ENCODE measurements at places on chromosomes 7 and 10. TPM values are rescaled to one million over a fixed set of nuclear protein-coding genes. Genes with fewer than 3 reads are reported as not detected.

Gene GPR37
- 0.07 TPM for total RNA-seq

- H3K4me3 ChIP-seq, result no peak overlapping the region
- H3K36me3 ChIP-seq, result no peaks in the 10 kb centered on the region
- no peak overlapping the region for H3K27ac ChIP-seq
- no peak for DNase-seq
- no peaks in the 10 kb centered on the region for H3K4me1 ChIP-seq
These were observed 155.2 kb upstream of the PPP2R2D start for GRCh38 chr10:131745591-131745990.

GRCh38 chr10:28479425-28479865 is 53.5 kb upstream of the WAC start:
- H3K27ac ChIP-seq, result no peak overlapping the region
- no peak for DNase-seq
- H3K4me3 ChIP-seq, result no peak overlapping the region
- no peaks in the 10 kb centered on the region for H3K4me1 ChIP-seq

GRCh38 chr7:44277851-44278250 is 47.5 kb downstream of the CAMK2B start:
- H3K4me3 ChIP-seq, result no peak overlapping the region
- peaks cover 3% of the 10 kb centered on the region for H3K4me1 ChIP-seq
- H3K27ac ChIP-seq, result no peak overlapping the region
- no peak for DNase-seq

Gene SNCG
- total RNA-seq, result not detected

Gene GDF10
- total RNA-seq, result 0.50 TPM

Gene ZCCHC24
- total RNA-seq, result 1.00 TPM

DNA sequence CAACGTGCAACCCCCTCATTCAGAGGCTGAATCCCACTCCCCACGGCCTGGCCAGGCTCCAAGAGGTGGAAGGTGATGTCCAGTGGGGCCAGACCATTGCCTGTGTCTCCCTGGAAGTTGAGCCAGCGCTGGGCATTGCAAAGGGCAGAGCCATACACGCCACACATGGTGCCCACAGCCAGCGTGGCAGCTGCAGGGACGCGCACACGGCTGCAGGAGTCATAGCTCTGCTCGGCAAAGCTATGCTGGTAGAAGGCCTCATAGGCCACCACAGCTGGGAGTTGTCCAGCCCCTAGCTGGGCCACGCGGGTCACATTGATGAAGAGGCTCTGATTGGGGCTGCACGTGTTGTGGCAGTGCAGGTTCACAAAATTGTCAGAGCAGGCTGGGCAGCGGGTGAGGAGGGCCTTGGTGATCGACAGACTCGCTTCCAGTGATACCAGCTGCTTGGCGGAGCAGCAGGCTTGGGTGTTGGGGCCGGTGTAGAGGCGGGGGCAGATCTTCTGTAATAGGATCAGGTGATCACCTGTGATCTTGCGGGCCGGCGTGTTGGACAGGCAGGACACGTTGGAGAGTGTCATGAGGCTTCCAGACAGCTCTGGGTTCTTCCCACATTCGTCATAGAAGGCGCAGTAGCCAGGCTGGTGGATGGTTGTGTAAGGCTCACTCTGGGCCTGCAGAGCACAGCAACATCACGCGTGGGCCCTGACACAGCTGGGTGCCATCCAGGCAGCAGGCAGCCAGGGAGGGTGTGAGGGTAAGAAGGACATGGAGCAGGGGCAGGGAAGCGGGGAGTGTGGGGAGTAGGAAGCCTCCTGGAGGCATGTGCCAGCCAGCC is 1.2 kb downstream of the NPC1L1 start:
- H3K4me3 ChIP-seq, result no peak overlapping the region
- H3K27ac ChIP-seq, result no peak overlapping the region
- no peak for DNase-seq

DNA sequence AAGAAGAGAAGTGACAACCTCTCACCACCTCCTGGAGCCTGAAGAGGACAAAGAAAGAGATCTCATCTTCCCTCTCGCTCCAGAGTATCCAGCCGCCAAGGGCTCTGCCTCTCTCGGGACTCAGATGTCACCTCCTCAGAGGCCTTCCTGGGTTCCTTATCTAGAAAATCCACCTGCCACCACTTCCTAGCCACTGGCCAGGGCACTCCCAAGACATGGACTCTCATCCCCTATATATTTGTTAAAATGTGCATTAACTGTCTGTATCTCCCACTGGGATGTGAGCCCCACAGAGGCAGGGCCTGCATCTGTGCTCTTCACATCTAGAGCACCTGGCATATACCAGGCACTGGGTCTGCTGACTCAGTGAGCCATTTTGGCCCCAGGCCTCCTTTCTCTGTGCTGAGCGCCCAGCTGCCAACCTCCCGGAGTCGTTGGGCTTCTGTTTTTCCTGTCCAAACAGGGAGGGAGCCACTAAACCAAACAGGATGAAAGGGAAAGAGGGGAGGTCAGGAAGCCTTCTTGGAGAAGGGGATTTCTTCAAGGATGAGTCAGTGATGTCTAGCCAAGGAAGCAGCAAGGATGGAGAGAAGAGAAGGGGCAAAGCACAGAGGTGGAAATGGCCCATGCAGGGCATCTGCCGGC is 58.9 kb downstream of the KCNMA1 start:
- H3K27me3 ChIP-seq, result no peaks in the 10 kb centered on the region
- H3K27ac ChIP-seq, result no peak overlapping the region
- no peaks in the 10 kb centered on the region for H3K4me1 ChIP-seq
- H3K36me3 ChIP-seq, result no peaks in the 10 kb centered on the region

All from activated CD4-positive, alpha-beta memory T cell treated with anti-CD3 and anti-CD28 coated beads for 36 hours (primary cell).